ENCODE measurements at places on chromosomes 2 and 18.
A peak's percentile ranks its signal among the peaks of the same experiment; 100 is the strongest.

GRCh38 chr2:7061921-7062320 lies 144.7 kb downstream of the RNF144A start:
- DNase-seq, result no peak

GRCh38 chr18:43571078-43571689 lies 293.9 kb upstream of the SYT4 start:
- DNase-seq, result no peak

- no peak for DNase-seq
These were observed 77.4 kb upstream of the PPP1CB start for GRCh38 chr2:28674062-28674712.

- DNase-seq, result no peak
These were observed 148.7 kb upstream of the SLC1A4 start for GRCh38 chr2:64840426-64840881.

DNA sequence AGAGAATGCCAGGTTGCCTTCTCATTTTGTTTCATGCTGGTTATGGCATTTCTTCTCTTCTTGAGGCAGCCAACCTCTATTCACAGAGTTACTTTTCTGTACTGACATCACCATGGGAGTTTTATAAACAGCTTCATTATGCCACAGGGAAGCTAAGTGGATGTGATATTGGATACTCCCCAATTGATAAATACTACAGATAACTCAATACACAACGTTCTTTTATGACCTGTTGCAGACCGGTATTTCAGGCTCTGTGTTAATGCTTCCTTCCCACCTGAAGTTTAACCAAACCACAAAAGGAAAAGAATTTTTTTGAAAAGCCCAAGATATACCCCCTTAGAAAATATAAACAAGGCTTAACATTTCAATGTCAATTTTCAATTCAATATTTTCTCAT lies 258.3 kb upstream of the SOX11 start:
- no peak for DNase-seq

DNA sequence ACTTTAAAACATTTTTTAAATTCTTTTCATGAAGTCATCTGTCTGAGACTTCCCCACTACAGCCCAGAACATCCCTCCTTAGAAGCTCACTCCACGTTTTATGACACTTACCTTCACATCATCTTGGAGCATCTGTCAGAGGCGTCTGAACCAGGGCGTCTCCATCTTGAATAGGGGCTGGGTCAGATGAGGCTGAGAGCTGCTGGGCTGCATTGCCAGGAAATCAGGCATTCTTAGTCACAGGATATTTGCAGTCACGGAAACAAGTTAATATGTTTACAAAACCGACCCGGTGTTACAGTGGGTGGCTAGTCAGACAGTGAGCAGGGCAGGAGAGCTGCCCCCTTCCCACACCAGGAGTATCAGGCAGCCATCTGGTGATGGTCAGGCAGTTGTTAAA lies 456.5 kb downstream of the FBXO15 start:
- no peak for DNase-seq

DNA sequence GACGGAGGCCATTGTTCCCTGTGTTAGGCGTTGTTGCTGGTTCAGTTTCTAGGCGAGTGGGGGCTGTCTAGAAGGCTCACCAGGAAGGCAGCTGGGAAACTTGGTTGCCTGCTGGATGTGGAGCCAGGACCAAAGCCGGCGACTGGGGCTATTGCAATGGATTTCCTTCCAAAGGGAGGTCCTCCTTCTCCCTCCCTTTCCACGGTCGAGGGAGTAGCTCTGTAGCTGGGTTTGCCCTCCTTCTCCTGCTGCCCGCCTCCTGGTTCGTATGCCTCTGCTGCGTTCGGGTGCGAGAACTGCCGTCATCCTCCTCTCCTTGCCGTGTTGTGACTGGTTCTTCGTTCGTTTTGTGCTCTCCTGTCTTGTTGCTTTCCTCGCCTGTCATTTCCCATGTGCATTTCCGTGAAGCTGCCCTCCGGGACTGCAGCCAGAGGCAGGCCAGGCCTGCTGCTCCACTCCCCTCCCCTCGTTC lies 203.4 kb downstream of the NEDD4L start:
- no peak for DNase-seq

DNA sequence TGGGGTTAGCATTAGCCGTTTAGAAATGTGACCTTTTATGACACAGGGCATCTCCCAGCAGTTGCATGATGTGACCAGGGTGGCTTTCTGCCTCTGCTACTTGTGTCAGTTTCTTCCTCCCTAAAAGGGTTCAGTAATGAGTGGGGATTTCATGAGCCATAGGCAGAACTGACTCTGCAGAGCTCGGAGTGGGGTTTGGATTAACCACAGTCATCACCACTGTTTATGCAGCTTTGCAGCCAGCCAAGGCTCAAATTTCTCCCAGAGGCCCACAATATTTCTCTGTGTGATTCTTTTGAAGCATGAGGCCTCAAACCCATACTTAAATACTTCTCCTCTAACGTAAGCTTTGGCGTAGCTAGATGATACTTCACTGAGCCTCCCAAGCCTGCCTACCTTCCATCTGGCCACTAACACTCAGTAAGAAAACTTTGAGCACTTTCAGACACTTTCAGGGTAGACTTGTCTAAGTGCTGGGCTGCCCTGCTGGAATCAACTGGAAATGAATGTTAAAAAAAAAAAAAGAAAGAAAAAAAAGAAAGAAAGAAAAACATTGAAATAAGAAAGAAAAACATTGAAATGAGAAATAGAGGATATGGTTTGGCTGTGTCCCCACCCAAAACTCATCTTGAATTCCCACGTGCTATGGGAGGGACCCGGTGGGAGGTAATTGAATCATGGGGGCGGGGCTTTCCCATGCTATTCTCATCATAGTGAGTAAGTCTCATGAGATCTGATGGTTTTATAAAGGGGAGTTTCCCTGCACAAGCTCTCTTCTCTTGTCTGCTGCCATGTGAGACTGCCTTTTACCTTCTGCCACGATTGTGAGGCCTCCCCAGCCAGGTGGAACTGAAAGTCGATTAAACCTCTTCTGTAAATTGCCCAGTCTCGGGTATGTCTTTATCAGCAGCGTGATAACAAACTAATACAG lies 11.5 kb upstream of the LAPTM4A start:
- DNase-seq, result no peak

DNA sequence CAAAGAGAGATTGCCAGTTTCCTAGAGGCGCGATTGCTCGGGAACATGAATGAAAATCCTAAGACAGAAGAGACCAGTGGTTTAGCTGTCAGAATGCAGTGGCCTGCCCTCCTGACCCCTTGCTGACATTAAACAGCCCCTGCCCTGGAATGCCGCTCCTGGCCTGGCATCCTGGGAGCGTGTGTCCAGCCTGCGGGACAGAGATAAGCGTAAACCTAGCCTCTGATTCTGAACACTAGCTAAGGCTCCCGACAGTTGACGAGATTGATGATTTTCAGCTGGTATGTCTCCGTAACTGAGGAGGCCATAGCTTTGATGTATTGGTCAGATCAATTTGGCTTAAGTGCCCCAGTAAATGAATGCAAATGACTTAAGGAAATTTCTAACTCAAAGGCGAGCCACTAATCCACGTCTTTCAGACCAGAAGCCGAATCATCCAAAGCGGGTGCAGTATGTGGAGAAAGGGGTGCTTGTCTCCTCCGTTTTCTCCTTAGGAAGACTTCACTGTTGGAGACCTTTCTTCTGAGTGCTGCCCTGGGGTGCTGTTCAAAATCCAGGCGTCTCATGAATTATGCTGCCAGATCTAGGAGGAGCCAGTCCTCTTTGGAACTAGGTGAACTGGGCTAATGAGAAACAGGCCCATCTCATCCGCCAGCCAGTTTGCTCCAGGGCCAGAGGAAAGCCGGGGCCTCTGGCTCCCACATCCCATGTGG lies 142.5 kb upstream of the L3MBTL4 start:
- DNase-seq, result no peak

- DNase-seq, result no peak
These were observed 29.3 kb downstream of the UPP2 start for GRCh38 chr2:158130832-158131473.

GRCh38 chr18:31329787-31330438 lies 12.0 kb downstream of the DSG1 start:
- DNase-seq, result no peak

DNA sequence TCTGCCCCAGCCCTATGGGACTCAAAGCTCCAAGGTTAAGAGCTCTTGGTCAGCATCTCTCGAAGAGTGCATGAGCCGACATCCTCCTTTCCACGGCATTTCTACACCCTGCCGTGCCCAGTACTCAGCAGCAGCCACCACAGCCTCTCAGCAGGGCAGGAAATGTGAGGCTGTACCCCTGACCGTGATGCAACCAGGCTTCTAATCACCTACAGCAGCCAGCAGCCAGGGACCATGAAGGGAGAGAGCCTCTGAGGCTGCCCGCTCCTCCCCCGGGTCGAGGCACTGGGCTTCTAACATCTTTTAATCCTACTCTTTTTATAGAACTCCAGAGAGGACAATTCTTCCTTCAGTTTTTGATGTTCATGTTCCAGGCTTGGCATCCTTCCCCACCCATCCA lies 6.5 kb downstream of the CYS1 start:
- DNase-seq, result no peak

- peak; percentile 84 for DNase-seq
These were observed 7.3 kb downstream of the TET3 start for GRCh38 chr2:73992036-73992435.

- DNase-seq, result no peak
These were observed 54.8 kb downstream of the TEX51 start for GRCh38 chr2:126953483-126953882.

GRCh38 chr18:75916624-75916982 lies 489.1 kb upstream of the SMIM21 start:
- DNase-seq, result no peak

DNA sequence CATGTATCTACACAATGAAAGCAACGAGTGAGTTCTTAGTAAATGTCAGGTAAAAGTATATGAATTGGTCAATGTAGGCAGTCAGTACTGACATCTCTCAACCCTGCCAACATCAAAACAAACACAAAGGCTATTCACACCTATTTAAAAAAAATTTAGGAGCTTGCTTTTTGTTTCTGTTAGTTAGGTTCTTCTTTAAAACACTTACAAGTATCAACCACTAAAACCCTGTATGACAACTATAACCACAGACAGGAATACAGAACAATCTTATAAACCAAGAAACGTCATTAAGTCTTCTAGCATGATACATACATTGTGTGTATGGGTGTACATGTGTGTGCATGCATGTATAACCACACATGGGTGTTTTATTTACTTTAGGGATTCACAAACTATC lies 131.0 kb downstream of the TCF4 start:
- no peak for DNase-seq

GRCh38 chr2:207184348-207184747 lies 18.6 kb upstream of the KLF7 start:
- no peak for DNase-seq

DNA sequence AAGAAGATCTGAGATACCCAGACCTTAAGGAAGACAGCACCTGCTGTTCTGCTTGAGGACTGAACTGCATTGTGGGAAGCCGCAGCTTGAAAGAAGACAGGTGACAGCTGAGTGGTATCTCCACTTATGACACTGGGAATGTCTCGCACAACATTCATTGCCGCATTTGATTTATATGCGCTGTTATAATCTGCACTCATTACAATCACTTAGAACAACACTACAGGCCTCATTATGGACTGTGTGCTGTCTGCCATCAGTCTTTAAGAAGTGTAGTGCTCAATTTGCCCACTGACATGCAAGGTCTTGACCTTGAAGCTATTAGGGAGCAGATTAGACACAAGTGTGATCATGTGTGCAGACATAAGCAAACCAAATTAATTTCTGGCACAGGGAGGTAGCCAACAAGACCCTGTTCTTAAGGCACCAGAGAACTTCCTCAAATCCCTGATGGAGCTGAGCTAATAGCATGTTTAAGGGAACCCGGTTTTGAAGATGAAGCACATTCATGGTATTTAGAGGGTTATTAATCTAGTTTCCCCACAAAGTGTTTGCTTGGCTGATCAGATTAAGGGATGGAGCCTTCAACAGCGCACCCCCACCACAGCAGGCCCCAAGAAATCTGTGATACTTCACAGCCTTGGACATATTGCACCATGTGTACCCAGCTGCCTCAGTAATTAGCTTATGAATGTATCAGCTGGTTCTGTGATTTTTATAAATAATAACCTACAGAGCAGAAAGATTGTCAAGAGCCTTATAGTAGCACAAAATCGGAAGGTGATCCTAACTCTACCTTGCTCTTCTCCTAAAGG lies 146.8 kb downstream of the SATB2 start:
- no peak for DNase-seq

- DNase-seq, result peak; percentile 65
These were observed 108.1 kb downstream of the AOX1 start for GRCh38 chr2:200693836-200694470.

DNA sequence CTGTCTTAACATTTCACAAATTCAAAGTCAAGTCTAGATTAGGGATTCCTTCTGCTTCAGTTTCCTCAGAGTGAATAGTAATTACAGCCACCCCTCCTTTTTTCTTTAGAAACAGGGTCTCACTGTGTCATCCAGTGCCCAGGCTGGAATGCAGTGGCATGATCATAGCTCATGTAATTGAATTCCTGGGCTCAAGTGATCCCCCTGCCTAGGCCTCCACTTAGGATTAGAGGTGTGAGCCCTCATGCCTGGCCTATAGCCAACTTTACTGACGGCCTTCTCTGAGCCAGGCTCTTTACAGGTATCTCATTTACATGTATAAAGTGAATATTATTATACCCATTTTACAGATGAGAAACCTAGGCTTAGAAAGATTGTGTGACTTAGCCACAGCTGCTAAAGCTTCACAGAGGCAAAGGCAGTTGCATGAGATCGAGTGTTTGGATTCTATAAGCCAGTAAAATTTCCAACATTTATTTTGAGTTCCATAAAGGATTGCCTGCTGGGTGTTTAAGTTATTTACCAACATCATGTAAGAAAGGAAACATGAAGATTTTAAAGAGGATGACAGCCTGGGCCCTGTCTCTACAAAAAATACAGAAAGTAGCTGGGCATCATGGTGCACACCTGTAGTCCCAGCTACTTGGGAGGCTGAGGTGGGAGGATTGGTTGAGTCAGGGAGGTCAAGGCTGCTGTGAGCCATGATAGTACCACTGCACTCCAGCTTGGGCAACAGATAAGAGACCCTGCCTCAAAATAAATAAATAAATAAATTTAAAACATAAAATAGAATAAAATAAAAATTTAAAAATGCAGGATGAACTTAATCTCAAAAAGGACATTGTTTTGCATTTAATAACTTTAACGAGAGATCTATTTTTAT lies 1.8 kb downstream of the ENOSF1 start:
- no peak for DNase-seq

GRCh38 chr2:100243631-100244030 lies 78.7 kb downstream of the LONRF2 start:
- no peak for DNase-seq

DNA sequence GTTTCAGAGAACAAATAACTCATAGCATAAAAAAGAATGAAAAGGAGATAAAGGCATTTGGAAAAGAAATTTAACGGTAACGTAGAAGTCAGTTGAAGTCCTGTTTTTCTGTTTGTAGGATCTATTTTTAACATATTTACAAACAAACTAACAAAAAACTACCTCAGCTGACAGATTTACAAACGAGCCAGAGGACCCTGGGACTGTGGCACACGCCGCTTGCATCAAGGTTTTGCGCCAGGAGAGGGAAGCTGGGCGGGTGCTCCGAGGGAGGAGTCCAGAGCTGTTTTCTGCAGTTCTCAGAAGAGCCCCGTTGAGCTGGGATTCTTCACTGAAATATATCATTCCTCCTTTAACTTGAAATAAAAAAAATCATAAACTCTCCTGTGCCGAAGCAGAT lies 13.6 kb upstream of the TMEM18 start:
- no peak for DNase-seq

- no peak for DNase-seq
These were observed 620.8 kb upstream of the ACVR2A start for GRCh38 chr2:147224070-147224469.

GRCh38 chr18:75211953-75212750 lies 1.6 kb downstream of the TSHZ1 start:
- peak; percentile 18 for DNase-seq

Measured in PC-9 (cell line).